ENCODE measurements at places on chromosomes 12 and 14. TPM values are rescaled to one million over a fixed set of nuclear protein-coding genes. Genes with fewer than 3 reads are reported as not detected.
A peak's percentile ranks its signal among the peaks of the same experiment; 100 is the strongest.

Gene NAV3
- 6.2 TPM for total RNA-seq

Gene TSPAN11
- total RNA-seq = 14.1 TPM

Gene RTRAF
- total RNA-seq = 110 TPM

Gene AGAP2
- total RNA-seq = 3.6 TPM

Gene CLEC1B
- not detected for total RNA-seq

Gene NRIP2
- 7.8 TPM for total RNA-seq

Gene ENDOU
- total RNA-seq = 1.7 TPM

Gene KRT74
- total RNA-seq = not detected

Gene C14orf39
- total RNA-seq = 0.60 TPM

Gene TMEM119
- total RNA-seq = 14.7 TPM

GRCh38 chr14:93269341-93270068 lies 62.4 kb downstream of the UBR7 start:
- DNase-seq = peak; percentile 51
- H3K4me3 ChIP-seq = no peak overlapping the region
- peaks cover 2% of the 10 kb centered on the region for H3K4me1 ChIP-seq
- peaks cover 2% of the 10 kb centered on the region for H3K36me3 ChIP-seq
- H3K27me3 ChIP-seq = no peaks in the 10 kb centered on the region

GRCh38 chr12:1663440-1664132 lies 27.3 kb upstream of the ADIPOR2 start:
- no peak overlapping the region for H3K27ac ChIP-seq
- H3K4me3 ChIP-seq = no peak overlapping the region
- H3K4me1 ChIP-seq = peaks cover 4% of the 10 kb centered on the region

GRCh38 chr14:87111741-87112140 lies 881.2 kb downstream of the GALC start:
- DNase-seq = no peak
- H3K36me3 ChIP-seq = no peaks in the 10 kb centered on the region
- H3K4me1 ChIP-seq = no peaks in the 10 kb centered on the region
- H3K27me3 ChIP-seq = no peaks in the 10 kb centered on the region
- no peak overlapping the region for H3K4me3 ChIP-seq

DNA sequence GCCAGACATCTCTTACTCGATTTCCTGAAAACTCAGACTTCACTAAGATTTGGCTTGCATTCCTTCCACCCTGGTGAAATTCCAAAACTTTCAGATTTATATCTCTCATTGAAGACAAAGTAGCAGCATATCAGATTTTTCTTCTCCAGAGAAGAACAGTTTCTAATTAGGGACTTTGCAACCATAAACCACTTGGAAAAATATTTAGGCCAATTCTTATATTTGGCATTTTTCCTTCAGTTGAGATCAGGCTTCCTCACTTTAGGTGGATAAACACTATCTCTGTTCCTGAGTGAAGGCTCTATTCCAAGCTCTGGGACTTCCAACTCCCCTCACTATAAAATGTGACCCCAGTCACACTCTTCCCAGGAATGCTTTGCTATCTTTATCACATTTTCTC lies 1434.3 kb upstream of the FLRT2 start:
- DNase-seq = no peak
- no peaks in the 10 kb centered on the region for H3K4me1 ChIP-seq
- H3K36me3 ChIP-seq = no peaks in the 10 kb centered on the region

GRCh38 chr12:12837025-12837812 lies 24.1 kb downstream of the DDX47 start:
- DNase-seq = peak; percentile 79
- no peak overlapping the region for H3K4me3 ChIP-seq

GRCh38 chr12:71746974-71747611 lies 7.6 kb upstream of the RAB21 start:
- H3K4me3 ChIP-seq = no peak overlapping the region
- DNase-seq = no peak
- no peaks in the 10 kb centered on the region for H3K36me3 ChIP-seq
- H3K27ac ChIP-seq = no peak overlapping the region

DNA sequence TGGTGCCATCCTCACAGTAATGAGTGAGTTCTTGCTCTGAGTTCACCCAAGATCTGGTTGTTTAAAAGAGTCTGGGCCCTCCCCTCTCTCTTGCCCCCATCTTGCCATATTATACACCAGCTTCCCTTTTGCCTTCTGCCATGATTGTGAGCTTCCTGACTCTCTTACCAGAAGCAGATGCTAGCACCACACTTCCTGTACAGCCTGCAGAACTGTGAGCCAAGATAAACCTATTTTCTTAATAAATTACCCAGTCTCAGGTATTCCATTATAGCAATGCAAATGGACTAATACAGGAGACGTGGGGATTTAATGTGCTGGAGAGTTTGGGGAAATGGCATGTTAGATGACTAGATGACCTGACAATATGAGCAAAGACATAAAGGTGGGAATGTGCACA lies 12.8 kb downstream of the SLC4A8 start:
- H3K36me3 ChIP-seq = no peaks in the 10 kb centered on the region
- H3K4me1 ChIP-seq = no peaks in the 10 kb centered on the region
- H3K27ac ChIP-seq = no peak overlapping the region
- no peak for DNase-seq
- no peaks in the 10 kb centered on the region for H3K27me3 ChIP-seq

- no peak overlapping the region for H3K4me3 ChIP-seq
- H3K36me3 ChIP-seq = no peaks in the 10 kb centered on the region
- H3K27ac ChIP-seq = peak overlapping the region; percentile 69
- DNase-seq = peak; percentile 79
Measured at GRCh38 chr12:123115409-123116121, 35.3 kb downstream of the PITPNM2 start.

GRCh38 chr14:79408696-79409095 lies 802.6 kb downstream of the DIO2 start:
- no peaks in the 10 kb centered on the region for H3K36me3 ChIP-seq
- H3K27ac ChIP-seq = no peak overlapping the region
- H3K4me1 ChIP-seq = no peaks in the 10 kb centered on the region
- no peak overlapping the region for H3K4me3 ChIP-seq
- DNase-seq = no peak
- no peaks in the 10 kb centered on the region for H3K27me3 ChIP-seq

- H3K27me3 ChIP-seq = no peaks in the 10 kb centered on the region
- H3K4me3 ChIP-seq = no peak overlapping the region
- no peaks in the 10 kb centered on the region for H3K36me3 ChIP-seq
- H3K4me1 ChIP-seq = peaks cover 2% of the 10 kb centered on the region
- no peak overlapping the region for H3K27ac ChIP-seq
Measured at GRCh38 chr12:65205886-65206285, 36.5 kb downstream of the LEMD3 start.

DNA sequence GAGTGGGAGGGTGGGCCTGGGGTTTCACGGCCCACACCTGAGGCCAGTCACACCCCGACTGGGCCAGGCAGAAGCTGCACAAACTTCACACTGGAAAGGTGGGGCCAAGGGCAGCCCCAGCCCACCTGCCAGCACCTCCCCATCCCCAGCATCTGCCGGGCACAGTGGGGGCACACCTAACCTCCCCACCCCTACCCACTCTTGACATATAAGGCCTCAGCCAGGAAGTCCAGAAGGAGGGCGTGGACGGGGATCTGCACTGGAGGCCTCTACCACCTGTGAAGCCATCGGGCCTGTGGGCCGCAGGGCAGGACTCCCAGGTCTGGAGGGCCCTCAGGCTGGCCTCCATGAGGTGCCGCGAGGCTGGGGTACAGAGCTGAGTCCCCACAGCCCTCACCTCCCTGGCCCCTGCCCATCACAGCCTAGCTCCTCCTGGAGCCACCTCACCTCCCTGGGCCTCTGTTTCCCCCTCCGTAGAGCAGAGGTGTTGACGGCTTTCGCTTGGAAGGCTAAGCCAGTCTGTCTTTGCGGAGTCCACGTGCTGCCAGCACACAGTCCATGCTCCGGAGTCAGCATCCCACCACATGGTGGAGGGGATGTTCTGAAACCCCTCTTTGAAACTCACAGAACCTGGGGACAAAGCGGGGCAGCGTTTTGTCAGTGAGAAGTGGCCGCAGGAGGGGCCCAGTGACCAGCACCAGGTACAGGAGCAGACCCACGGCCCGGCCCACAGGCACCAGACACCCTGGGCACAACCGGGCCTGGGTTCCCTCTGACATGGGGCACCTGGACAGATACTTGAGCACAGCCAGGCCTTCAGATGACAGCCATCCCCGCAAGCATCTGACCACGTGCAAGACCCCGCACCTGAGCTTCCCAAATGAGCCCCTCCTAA lies 38.2 kb upstream of the INF2 start:
- no peak overlapping the region for H3K4me3 ChIP-seq
- no peaks in the 10 kb centered on the region for H3K27me3 ChIP-seq
- peak; percentile 73 for DNase-seq
- no peaks in the 10 kb centered on the region for H3K4me1 ChIP-seq
- H3K27ac ChIP-seq = no peak overlapping the region

DNA sequence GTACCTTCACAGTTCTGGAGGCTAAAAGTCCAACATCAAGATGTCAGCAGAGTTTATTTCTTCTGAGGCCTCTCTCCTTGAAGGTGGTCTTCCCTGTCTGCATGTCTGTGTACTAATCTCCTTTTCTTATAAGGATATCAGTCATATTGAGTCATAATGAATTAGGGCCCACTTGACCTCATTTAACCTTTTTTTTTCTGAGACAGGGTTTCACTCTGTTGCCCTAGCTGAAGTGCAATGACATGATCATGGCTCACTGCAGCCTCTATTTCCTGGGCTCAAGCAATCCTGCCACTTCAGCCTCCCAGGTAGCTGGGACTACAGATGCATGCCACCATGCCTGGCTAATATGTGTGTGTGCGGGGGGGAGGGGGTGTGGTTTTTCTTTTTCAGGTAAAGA lies 41.7 kb downstream of the PPM1H start:
- no peaks in the 10 kb centered on the region for H3K27me3 ChIP-seq
- no peak overlapping the region for H3K27ac ChIP-seq
- H3K4me3 ChIP-seq = no peak overlapping the region
- DNase-seq = no peak
- H3K4me1 ChIP-seq = no peaks in the 10 kb centered on the region

DNA sequence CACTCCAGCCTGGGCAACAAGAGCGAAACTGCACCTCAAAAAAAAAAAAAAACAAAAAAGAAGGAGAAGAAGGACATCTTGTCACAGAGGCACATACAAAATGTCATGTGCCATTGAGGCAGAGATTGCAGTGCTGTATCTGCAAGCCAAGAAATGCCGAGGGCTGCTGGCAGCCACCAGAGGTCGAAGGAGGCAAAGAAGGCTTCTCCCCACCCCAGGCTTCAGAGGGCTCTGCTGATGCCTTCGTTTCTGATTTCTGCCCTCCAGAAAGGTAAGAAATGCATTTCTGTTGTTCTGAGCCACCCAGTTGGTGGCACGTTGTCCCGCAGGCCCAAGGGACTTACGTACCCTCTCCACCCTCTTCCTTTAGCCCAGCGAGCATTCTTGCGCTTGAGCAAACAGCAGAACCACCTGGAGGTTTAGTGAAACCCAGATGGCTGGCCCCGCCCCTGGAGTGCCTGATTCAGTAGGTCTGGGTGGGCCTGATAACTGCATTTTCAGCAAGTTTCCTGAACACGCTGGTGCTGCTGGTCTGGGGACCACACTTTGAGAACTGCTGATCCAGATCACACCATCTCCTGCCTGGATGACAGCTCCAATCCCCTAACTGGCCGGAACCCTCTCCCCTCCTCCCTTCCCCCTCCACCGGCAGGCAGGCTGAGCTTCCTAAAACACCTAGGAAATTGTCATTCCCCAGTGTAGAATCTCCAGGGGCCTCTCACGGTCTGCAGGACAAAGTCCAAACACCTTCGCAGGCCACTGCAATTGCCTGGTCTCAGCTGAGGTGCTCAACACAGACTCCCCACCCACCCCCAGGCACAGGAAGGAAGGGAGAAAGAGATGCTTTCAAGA lies 21.1 kb upstream of the SCARB1 start:
- H3K27ac ChIP-seq = no peak overlapping the region
- no peak for DNase-seq
- no peaks in the 10 kb centered on the region for H3K36me3 ChIP-seq
- H3K4me3 ChIP-seq = no peak overlapping the region

DNA sequence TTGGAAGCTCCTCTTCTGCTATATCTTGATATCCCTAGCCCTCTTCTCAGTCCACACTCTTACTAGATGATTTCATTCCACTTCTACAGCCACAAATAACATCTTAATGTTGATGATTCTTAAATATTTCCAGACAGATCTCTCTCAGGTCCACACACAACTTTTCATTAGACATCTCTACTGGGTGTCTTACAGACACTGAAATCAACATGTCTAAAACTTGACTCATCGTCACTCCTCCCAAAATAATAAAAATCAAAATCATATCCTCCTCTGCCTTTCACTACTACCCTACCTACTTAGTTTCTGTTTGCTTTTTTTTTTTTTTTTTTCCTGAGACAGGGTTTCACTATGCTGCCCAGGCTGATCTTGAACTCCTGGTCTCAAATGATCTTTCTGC lies 11.9 kb downstream of the PRDM4 start:
- no peak overlapping the region for H3K27ac ChIP-seq
- DNase-seq = no peak
- H3K4me3 ChIP-seq = no peak overlapping the region
- peaks cover 6% of the 10 kb centered on the region for H3K4me1 ChIP-seq
- no peaks in the 10 kb centered on the region for H3K27me3 ChIP-seq

GRCh38 chr12:101470939-101471338 lies 4.2 kb upstream of the SPIC start:
- no peak overlapping the region for H3K4me3 ChIP-seq
- DNase-seq = no peak
- H3K36me3 ChIP-seq = no peaks in the 10 kb centered on the region
- H3K27ac ChIP-seq = no peak overlapping the region
- H3K27me3 ChIP-seq = no peaks in the 10 kb centered on the region

DNA sequence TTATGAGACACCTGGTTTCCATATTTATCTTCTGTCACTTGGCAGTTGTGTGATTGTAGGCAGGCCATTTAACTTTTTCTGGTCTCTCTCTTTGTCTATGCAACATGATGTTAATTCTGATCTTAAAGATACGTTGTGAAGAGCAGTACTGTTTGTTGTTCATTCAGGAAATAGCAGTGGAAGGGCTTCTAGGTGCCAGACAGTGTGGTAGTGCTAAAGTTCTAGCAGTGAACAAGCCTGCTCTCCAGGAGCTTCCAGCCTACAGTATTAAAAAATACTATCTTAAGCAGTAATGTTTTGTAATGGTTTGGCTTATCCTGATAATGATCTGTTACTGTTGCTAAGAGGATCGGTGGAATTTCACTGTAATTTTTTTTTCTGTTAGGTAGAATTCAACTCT lies 15.2 kb downstream of the NAA30 start:
- H3K4me1 ChIP-seq = peaks cover 4% of the 10 kb centered on the region
- H3K27ac ChIP-seq = no peak overlapping the region
- no peak for DNase-seq
- H3K27me3 ChIP-seq = no peaks in the 10 kb centered on the region

DNA sequence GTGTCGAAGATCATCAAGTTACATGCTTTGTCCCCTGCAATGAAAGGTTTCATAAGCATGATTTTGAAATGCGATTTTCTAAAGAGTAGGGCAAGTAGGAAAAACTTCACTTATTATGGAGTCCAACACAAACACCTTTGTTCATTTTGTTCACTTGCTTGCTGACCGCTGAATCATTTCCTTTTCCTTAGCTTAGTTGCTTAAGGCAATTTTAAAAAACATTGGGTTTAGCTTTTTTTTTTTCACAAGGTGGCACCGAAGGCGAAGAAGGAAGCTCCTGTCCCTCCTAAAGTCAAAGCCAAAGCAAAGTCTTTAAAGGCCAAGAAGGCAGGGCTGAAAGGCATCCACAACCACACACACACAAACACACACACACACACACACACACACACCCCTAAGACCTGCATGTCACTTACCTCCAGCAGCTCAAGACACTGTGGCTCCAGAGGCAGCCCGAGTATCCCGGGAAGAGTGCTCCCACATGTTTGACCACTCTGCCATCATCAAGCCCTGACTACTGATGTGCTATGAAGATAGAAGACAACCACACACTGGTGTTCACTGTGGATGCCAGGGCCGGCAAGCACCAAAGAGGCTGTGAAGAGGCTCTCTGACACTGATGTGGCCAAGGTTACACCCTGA lies 11.4 kb downstream of the MANSC1 start:
- H3K4me3 ChIP-seq = no peak overlapping the region
- H3K27ac ChIP-seq = peak overlapping the region; percentile 100
- peaks cover 6% of the 10 kb centered on the region for H3K4me1 ChIP-seq
- no peaks in the 10 kb centered on the region for H3K27me3 ChIP-seq
- no peak for DNase-seq
